ENCODE measurements at places on chromosomes 16 and 17. TPM values are rescaled to one million over a fixed set of nuclear protein-coding genes. Genes with fewer than 3 reads are reported as not detected.

DNA sequence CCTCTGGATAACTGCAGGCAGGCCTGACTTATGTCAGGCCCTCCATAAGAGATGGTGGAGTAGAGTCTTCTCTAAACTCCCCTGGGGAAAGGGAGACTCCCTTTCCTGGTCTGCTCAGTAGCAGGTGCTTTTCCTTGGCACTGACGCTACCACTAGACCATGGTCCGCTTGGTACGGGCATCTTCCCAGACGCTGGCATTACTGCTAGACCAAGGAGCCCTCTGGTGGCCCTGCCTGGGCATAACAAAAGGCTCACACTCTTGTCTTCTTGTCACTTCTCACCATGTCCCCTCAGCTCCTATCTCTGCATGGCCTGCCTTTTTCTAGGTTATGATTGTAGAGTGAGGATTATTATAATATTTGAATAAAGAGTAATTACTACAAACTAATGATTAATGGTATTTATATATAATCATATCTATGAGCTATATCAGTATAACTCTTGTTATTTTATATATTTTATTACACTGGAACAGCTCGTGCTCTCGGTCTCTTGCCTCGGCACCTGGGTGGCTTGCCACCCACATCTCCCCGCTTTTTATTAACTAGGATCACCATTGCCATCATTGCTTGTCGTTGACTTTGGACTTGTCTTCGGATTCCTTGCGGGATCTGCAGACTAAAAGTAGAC, 59.8 kb upstream of the ARL4D start:
- H3K36me3 ChIP-seq, result no peaks in the 10 kb centered on the region
- no peak overlapping the region for H3K4me3 ChIP-seq
- peak; percentile 85 for DNase-seq
- H3K4me1 ChIP-seq, result peaks cover 15% of the 10 kb centered on the region
- H3K27me3 ChIP-seq, result no peaks in the 10 kb centered on the region

DNA sequence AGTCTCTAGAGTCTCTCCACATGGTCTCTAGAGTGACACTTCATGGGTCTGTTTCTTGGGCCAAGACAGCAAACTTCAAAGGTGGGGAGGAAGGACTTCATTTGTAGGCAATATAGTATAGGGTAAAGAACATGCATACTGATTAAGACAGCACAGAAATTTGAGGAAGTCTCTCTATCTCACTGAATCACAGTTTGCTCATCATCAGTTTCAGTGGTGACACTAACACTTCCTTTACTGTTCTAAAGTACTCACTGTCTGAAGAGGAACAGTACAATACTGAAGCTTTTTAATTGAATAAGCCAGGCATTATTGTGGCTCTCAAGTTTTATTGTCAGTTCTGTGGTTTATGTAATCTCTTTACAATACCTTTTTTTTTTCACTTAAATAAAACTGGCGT, 656.4 kb upstream of the CDH8 start:
- DNase-seq, result no peak
- H3K4me1 ChIP-seq, result no peaks in the 10 kb centered on the region
- no peak overlapping the region for H3K27ac ChIP-seq
- H3K4me3 ChIP-seq, result no peak overlapping the region
- H3K36me3 ChIP-seq, result no peaks in the 10 kb centered on the region

DNA sequence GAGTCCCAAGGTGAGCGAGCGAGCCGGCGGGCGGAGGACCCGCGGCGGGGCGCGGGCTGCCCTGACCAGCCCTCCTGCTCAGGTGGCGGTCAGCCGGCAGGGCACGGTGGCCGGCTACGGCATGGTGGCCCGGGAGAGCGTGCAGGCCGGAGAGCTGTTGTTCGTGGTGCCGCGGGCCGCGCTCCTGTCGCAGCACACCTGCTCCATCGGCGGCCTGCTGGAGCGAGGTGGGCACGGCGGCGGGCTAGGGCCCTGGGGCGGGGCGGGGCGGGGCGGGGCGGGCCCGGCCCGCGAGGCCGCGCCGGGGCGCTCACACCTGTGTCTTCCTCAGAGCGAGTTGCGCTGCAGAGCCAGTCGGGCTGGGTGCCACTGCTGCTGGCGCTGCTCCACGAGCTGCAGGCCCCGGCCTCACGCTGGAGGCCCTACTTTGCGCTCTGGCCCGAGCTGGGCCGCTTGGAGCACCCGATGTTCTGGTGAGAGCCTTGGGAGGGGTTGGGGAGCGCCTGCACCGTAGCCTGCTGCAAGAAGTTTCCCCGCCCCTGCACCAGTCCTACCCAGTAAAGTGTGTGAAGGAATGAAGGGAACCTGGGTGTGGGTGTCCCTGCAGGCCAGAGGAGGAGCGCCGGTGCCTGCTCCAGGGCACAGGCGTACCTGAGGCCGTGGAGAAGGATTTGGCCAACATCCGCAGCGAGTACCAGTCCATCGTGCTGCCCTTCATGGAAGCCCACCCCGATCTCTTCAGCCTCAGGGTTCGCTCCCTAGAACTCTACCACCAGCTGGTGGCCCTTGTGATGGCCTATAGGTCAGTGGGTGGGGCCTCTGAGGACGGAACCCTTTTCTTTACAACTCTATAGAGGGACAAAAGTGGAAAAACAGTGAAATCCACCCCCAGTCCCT, 802 bp downstream of the SETD6 start:
- peaks cover 42% of the 10 kb centered on the region for H3K4me1 ChIP-seq
- no peaks in the 10 kb centered on the region for H3K27me3 ChIP-seq
- H3K4me3 ChIP-seq, result peak overlapping the region; percentile 96
- peak overlapping the region; percentile 67 for H3K27ac ChIP-seq

The VTN gene
- 1.4 TPM for polyA plus RNA-seq

The CMTM2 gene
- 8.7 TPM for polyA plus RNA-seq

Data from spleen (tissue), 13 donors.